ENCODE measurements at places on chromosomes 7 and 10. TPM values are rescaled to one million over a fixed set of nuclear protein-coding genes. Genes with fewer than 3 reads are reported as not detected.

The NKX1-2 gene
- total RNA-seq, result 2.1 TPM

The TUBAL3 gene
- 0.26 TPM for total RNA-seq

The CFAP69 gene
- 0.53 TPM for total RNA-seq

The OR13A1 gene
- not detected for total RNA-seq

The SRGN gene
- total RNA-seq, result 0.26 TPM

The PNLIPRP1 gene
- total RNA-seq, result not detected

The PAPSS2 gene
- total RNA-seq, result 0.26 TPM

The ZMIZ2 gene
- total RNA-seq, result 5.5 TPM

The SPDYE6 gene
- total RNA-seq, result not detected

The ABCA13 gene
- total RNA-seq, result 0.79 TPM

The NYAP1 gene
- under 0.01 TPM for total RNA-seq

The SH3PXD2A gene
- total RNA-seq, result 16.1 TPM

The CPN1 gene
- not detected for total RNA-seq

The NKX2-3 gene
- not detected for total RNA-seq

The SEMA3E gene
- 0.13 TPM for total RNA-seq

The MRLN gene
- total RNA-seq, result not detected

The NUTM2A gene
- 0.26 TPM for total RNA-seq

The RNF148 gene
- total RNA-seq, result 0.26 TPM

The SMKR1 gene
- 1.3 TPM for total RNA-seq

The MACROH2A2 gene
- total RNA-seq, result 11.5 TPM

The FOXL3 gene
- not detected for total RNA-seq

The AMZ1 gene
- total RNA-seq, result not detected

The WBP1L gene
- 26.1 TPM for total RNA-seq

All from bronchial epithelial cell (primary cell).